ENCODE measurements at places on chromosomes 7 and 10.

DNA sequence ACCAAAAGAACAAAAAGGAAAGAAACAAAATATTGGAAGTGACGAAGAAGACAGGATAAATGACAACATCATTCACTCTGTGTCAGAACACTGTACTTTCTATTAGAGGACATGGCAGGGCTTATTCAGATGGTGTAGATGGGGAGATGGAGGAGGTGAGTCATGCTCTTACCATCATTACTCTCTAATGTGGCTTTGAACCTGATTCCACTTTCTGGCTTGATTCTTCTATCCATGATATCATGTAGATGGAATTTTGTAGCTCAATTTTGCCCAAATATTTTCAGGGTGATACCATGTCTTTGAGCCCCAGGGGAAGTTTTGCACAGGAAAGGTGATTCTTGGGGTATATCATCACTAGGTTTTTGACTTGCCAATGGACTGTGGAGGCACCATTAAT lies 91.7 kb downstream of the CFAP58 start:
- peak; percentile 37 for DNase-seq

DNA sequence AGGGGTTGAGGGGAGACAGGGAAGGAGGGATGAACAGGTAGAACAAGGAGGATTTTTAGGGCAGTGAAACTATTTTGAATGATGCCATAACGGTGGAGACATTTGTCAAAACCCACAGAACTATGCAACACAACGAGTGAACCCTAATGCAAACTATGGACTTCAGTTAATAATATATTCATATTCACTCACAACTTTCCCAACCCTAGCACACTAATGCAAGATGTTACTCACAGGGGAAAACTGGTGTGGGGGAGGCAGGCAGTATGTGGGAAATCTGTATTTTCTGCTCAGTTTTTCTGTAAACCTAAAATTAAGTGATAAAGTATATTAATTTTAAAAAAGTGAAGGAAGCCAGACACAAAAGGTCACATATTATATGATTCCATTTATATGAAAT lies 17.3 kb downstream of the GNA12 start:
- no peak for DNase-seq

- DNase-seq, result no peak
Observed at GRCh38 chr7:94451187-94451586, 56.5 kb downstream of the COL1A2 start.

DNA sequence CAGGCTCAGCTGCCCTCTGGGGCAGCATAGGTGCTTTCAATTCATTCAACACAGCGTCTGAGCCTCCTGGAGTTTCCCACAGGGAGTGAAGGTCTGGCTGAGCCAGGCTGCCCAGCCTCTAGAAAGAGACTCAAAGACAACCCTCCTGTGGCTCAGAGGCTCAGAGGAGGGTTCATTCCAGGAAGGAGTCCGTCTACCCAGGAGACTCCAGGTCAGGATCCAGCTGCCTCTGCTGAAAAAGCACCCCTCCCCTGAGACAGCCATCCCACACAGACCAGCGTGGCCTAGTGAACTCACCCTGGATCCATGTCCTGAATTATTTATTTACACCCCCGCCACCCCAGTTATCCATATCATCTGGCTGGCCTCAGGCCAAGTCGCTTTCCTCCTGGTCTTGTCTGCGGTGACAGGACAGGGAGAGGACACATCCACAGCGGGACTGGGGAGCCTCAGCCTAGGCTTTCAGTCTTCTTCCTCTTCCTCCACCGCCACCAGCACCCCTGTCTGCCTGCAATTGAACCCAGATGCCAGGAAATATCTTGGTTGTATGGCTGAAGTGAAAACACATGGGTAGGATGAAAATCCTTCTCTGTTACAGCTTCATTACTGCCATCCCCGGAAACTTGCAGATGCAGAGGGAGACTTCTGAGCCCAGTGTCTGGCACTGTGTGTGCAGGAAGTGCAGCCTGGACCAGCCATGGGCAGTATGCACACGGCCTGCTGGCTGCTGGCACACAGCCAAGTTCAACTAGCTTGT lies 44.0 kb upstream of the COL13A1 start:
- DNase-seq, result no peak

GRCh38 chr7:158424531-158424930 lies 163.1 kb downstream of the PTPRN2 start:
- DNase-seq, result no peak

GRCh38 chr7:16428672-16429071 lies 7.3 kb upstream of the CRPPA start:
- peak; percentile 37 for DNase-seq

- no peak for DNase-seq
Observed at GRCh38 chr10:23001901-23002516, 74.2 kb downstream of the ARMC3 start.

- DNase-seq, result peak; percentile 5
Observed at GRCh38 chr10:22986771-22987542, 59.1 kb downstream of the ARMC3 start.

- no peak for DNase-seq
Observed at GRCh38 chr7:158651968-158652565, 52.5 kb downstream of the NCAPG2 start.

GRCh38 chr10:129140921-129141885 lies 325.8 kb upstream of the MGMT start:
- no peak for DNase-seq

DNA sequence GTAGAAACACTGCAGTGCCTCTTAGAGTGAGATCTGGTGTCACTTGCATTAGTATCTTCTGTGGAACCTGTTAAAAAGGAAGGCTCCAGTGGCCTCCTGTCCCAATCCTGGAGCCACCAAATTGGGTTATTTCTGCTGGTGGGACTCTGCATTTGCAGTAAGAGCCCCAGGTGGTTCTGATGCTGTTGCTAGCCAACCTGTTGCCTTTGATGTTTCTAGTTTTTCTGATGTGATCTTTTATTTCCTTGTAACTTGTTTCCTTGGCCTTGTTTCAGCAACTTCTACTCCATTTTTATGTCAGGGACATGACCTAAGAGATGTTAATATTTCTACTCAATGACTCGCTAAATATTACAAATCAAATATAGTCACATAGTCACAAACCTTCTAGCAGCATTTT lies 12.5 kb upstream of the STN1 start:
- DNase-seq, result no peak

DNA sequence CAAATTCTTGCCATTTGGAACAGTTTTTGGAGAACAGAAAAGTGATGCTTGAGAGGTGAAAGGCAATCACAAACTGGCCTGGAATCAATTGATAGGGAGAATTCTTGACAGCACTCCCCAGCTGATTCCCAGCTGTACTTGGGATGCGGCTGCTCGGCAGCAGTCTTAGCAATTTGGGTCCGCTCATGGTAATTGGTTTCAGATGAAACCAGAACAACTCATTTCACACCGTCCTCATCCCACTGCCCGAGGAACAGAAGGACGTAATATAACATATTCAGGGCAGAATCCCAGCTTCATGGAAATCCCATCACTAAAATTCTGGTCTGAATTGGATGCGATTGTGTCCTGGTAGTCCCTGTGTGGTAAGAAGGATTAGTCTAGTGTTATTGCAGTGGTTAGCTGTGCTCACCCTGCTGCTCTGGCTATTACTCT lies 223.3 kb upstream of the FERD3L start:
- no peak for DNase-seq
